ENCODE measurements at places on chromosomes 7 and 10.

DNA sequence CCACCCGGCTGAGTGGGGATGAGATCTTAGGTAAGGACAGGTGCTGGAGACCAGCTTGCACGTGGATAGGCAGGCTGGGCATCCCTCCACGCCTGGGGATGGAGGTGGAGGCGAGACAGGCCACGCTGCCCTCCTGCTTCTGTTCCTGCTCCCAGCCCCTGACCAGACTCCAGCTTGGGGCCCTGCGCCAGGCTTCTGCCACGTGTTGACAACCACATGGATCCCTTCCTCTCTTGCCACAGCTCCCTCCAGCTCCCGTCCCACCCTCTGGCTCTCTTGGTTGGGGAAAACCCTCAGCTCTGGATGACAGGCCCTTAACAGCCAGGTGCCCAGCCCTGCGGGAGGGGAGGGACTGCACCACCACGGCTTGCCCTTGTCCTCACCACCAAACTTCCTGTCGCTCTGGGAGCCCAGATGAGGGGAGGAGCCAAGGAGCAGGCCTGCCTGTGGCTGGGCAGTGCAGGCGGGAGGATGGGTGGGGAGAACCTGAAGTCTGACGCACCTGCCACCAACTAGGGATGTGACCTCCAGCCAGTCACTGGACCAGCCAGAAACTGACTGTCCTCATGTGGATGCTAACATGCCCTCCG lies 36.0 kb downstream of the KCNH2 start:
- DNase-seq: no peak

DNA sequence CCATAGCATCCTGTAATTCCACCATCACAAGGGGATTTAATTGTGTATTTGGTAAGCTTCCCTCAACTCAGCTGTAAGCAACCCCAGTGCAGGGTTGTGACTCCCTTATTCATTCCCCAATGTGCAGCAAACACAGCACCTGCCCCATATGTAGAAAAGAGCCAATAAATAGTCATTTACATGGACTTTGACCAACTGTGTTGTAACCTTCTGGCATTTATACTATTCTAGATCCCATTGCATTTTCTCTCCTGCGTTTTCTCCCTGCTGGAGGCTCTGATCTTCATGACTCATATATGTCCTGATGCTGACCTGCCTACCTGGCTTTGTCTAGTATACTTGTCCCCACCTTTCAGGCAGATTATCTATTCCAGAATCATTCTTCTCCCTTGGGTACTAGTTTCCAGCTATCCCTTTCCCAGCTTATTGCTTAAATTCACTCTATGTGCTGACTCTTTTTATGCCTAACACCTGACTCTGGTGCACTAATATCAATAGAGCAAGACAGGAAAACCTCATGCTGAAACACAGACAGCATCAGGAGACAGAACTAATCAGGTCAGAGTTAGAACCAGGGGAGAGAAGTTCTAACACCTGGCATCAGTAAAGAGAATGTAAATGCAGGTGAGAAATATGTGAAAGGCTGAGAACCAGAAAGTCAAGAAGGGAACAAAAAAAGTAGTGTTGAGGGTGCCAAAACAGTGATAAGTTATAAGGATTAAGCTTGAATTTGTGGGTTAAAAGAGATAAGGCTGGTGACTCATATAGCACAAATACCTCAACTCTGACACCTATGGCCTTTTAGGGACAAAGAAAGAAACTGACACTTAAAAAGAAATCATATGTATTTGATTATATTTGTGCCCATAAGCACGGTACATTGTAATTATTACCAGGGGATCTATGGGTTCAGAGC lies 402.7 kb downstream of the IPMK start:
- DNase-seq: no peak

DNA sequence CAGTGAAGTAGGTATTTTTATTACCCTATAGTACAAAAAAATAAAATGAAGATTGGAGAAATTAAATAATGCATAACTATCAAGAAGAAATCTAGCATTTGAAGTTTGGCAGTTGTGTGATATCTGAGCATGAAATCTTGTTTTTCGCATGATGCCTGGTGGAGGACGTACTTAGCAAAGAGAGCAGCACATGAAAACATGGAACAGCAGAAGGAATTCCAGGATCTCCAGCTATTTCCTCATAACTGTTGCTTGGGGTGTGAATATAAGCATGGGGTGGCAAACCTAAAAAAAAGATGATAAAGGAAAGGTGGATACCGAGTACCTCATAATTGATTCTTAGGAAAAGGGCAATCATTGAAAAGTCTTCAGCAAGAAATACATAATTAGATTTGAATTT lies 174.3 kb upstream of the FAM3C start:
- no peak for DNase-seq

DNA sequence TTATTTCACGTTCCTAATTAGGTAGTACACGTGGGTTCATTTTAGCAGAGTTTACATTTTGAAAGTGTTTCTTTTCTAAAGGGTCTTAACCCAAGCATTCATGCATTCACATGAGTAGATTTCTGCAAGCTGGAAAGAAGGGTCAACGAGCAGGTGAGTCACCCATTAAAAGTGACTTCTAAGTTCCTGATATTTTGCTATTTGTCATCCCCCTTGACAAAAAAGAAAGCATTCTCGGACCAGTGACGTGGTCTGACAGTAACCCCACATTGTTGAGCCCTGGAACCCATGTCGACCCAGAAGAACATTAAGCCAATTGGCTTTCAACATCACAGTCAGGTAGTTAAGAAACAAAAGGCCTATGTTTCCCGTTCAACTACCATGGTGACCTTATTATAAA lies 49.6 kb downstream of the ABCB5 start:
- no peak for DNase-seq

DNA sequence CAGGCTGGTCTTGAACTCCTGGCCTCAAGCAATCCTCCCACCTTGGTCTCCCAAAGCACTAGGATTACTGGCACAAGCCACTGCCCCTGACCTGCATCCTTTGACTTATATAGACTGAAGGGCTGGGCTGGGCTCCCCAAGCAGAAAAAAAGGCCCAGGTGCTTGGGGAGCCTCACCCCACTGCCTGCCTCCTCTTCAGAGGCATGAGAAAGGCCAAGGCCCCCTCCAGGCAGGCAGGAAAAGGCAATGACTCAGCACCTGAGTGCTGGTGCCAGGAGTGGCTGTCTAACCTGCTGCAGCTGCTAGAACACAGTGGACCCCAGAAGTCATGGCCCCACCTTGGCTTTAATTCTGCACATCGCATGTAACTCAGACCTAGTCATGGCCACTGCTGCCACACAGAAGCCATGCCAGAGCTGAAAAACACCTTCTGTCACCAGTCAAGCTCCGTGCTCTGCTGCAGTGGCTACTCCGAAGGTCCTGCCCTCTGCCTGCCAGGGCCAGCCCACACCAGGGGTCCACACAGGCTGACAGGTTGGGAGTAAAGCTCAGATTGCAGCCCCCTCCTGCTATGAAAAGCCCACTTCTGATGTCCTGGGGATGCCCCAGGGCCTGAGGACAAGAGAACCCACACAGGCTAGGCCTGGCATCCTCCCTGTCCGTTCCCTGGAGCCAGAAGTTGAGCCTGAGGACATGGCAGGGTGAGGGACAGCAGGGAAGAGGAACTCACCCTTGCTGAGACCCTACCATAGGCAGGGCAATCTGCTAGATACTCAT lies 48.5 kb downstream of the GRID1 start:
- DNase-seq: no peak

DNA sequence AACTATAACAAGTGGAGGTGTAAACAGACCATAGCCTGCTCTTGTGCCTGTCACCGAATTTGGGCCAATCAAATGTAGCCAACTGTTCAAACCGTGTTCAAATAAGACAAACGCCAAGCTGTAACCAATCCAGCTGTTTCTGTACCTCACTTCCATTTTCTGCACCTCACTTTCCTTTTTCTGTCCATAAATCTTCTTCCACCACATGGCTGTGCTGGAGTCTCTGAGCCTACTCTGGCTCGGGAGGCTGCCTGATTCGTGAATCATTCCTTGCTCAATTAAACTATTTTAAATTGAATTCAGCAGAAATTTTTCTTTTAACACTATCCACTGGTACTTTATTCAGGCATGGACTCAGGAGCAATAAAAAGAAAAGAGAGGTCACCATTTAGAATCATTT lies 29.9 kb upstream of the COL1A2 start:
- DNase-seq: peak; percentile 28

- DNase-seq: no peak
These were observed 16.9 kb downstream of the MAD1L1 start for GRCh38 chr7:2215851-2216250.

- no peak for DNase-seq
These were observed 53.4 kb downstream of the CFAP46 start for GRCh38 chr10:132888898-132889490.

GRCh38 chr7:153432063-153432462 lies 620.1 kb upstream of the DPP6 start:
- DNase-seq: no peak

DNA sequence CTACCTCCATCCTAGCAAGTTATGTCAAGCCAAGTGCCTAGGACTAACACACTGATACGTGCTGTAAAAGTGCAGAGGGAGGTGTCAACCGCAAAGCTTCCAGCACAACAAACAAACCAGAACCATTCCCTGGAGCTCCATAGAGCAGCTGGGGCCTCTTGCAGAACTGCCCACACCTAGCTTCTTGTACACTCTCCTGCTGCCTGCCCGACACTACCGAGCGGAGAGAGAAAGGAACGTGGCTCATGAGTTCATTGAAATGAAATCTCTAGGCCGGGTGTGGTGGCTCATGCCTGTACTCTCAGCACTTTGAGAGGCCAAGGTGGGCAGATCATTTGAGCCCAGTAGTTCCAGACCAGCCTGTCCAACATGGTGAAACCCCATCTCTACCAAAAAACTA lies 73.5 kb downstream of the MKI67 start:
- DNase-seq: no peak

DNA sequence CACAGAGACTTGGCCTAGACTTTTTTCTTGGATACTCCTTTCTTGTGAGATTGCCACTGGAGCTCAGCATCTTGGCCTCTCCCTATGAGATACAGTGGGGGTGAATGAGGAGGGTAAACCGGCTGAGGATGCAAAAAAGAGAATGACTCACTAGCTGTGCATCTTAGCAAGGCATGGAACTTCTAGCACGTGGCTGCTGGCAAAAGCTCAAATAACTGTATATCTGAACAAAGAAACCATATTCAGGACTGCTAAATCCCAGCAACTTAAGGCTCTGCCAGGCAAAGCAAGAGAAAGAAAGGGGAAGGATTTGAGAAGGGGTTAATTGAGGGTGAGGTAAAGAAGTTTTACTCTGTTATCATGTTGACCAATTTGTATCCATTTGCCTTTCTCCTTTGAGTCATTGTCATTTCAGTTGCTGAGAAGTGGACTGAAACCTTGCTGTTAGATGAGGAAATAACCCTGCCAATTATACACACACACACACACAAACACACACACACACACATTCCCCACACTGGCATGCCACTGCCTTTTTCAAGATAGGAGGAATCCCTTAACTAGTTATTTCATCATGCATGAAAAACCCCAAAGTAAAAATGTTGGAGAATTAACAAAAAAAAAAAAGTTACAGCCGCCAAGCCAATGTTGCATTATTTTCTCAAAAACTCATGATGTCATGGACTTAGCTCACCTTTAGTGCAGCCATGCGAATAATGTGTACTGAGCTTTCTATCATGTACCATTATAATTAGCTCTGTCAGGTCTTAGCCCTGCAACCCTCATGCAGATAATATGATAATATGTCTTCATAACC lies 997.3 kb downstream of the LRMDA start:
- peak; percentile 98 for DNase-seq

- no peak for DNase-seq
These were observed 4.8 kb downstream of the ANXA7 start for GRCh38 chr10:73408978-73409521.

- DNase-seq: peak; percentile 78
These were observed 17.6 kb upstream of the IMPDH1 start for GRCh38 chr7:128427289-128427891.

DNA sequence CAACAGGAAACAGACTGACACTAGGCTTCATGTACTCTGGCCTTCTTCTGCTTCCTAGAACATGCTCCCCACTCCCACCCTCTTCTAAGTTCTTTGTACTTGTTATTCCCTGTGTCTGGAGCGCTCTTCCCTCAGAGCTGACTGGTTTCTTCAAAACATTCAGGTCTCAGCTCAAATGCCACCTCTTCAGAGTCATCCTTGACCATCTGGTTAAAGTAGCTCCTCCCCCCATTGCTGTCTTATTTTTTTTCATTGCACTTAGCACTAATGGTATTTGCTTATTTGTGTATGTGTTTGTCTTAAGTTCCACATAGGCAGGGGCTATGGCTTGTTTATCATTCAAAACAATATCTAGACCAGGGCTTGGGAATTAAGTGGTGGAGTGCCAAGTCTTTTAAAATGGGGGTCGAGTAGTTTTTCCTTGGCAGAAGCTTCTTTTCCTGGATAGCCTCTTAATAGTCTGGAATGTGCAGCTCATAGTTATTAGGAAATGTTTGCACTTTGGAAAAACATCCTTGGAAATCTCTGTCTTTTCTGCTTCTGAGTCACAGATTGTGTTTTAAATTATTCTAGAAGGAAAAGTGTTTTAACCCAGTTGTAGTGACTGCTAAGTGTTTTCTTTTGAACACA lies 60.0 kb downstream of the RALA start:
- DNase-seq: peak; percentile 78

- DNase-seq: no peak
These were observed 44.2 kb downstream of the JMJD1C start for GRCh38 chr10:63421591-63421990.

GRCh38 chr7:38368191-38368605 lies 94.8 kb upstream of the TARP start:
- peak; percentile 50 for DNase-seq

- DNase-seq: no peak
These were observed 17.5 kb upstream of the ZNF467 start for GRCh38 chr7:149790754-149791360.

- DNase-seq: peak; percentile 0
These were observed 222.0 kb downstream of the LHFPL3 start for GRCh38 chr7:104550362-104550761.

- DNase-seq: no peak
These were observed 31.3 kb downstream of the RCC1L start for GRCh38 chr7:75042286-75042685.

DNA sequence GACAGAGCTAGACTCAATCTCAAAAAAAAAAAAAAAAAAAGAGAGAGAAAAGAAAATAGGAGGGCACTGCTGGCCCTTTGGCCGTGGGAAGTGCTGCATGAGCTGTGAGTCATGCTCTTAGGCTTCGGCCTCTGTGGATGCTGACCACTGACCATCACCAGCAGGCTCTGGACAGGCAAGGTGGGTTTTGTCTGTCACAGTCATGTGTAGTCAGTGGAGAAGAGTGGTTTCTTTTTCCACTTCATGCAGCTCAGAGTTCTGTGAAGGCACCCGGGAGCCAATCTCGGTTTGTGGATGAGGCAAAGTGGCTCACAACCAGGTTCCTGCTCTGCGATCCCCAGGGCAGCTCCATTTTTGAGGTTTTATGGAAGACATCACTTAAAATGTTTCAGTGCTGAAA lies 58.1 kb downstream of the PRTFDC1 start:
- DNase-seq: peak; percentile 87

DNA sequence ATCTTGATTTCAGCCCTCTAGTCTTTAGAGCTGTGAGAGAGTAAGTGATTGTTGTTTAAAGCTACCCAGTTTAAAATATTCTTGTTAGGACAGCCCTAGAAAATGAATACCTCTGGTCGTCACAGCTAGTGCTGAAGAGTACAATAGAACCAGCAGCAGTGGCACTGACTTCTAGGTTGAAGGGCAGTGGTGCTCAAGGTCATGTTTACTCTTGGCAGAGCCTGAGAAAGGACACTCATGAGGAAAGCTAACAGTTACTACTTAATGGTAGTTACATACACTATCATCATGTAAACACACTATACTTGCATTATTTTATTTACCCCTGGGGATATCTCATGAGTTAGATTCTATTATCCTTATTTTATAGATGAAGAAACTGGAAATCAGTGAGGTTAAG lies 323.0 kb downstream of the SH2D4B start:
- DNase-seq: no peak
